ENCODE measurements at places on chromosomes 2 and 18.

DNA sequence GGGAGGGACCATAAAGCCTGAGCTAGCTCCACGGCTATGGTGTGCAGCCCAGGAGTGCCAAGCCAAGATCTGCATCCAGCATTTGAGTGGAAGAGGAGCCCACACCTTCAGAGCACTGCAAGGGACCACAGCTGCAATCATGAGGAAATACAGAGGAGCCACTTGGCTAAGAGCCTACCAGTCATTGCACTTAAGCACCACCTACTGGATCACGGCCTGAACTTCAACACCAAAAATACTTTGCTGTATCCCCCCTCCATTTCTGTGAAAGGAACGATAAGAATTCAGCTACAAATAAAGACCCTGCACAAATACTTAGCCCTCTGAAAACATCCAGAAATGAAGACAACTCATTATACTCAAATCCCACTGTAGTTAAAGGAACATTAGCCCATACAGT, 545.3 kb downstream of the TSN start:
- no peak for DNase-seq

DNA sequence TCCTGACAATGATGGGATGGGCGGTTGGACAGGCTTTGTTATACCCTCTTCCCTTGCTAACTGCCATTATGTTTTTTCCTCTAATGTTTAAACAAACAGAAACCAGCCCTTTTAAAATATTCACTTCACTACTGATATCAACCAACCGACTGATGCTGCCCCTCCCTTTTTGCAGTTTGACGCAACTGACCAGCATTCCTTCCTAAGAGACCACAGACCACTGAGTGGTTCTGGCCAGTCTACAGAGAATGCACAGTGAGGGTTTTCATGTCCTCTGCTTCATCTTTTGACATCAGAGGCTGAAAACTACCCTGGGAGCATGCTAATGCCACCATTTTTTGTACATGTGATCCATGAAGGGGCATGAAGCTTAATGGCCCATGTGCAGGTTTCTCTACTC, 85.3 kb downstream of the CYP26B1 start:
- DNase-seq: no peak

- DNase-seq: no peak
These were observed 49.5 kb downstream of the NFATC1 start for GRCh38 chr18:79445221-79445620.

DNA sequence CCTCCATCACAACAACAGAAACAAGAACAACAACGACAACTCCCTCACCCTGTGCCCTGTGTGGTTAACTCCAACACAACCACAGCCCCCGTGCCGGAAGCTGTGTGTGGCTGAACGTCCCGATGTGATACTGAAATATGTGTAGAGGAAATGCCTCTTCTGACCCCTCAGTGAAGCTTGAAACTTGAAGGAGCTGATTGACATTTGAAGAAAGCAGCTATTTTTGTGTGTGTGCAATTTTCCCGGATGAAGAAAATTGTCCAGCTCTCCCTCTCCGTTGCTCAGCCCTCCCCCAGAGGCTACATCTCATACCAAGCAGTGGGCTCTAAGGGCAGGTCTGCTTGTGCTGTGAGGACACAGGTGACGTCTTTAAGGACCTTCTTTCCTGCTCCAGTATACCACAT, 173.8 kb downstream of the ICOS start:
- DNase-seq: peak; percentile 32

- DNase-seq: no peak
These were observed 89.6 kb downstream of the PRELID3A start for GRCh38 chr18:12497296-12497695.

- DNase-seq: no peak
These were observed 291.6 kb downstream of the TNS1 start for GRCh38 chr2:217711188-217711587.

- DNase-seq: no peak
These were observed 19.4 kb downstream of the CENPA start for GRCh38 chr2:26805241-26805676.

DNA sequence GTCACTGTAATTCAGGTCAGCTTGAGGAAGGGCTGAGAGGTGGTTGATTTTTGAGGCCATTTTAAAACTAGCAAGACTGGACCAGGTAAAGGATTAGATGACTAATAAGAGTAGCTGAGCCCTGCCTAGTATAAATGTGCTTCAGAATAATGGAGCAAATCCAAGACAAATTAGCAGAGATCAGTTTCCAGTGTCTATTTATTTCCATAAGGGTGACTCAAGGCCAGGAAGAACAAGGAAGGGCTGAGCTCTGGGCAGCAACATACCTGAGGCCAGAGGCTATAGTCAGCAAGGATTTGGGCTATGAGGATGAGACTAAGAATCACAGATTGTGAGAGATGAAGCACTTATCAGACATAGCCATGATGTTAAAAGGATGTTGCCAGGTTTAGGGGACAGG, 339.0 kb upstream of the LRRTM1 start:
- no peak for DNase-seq

DNA sequence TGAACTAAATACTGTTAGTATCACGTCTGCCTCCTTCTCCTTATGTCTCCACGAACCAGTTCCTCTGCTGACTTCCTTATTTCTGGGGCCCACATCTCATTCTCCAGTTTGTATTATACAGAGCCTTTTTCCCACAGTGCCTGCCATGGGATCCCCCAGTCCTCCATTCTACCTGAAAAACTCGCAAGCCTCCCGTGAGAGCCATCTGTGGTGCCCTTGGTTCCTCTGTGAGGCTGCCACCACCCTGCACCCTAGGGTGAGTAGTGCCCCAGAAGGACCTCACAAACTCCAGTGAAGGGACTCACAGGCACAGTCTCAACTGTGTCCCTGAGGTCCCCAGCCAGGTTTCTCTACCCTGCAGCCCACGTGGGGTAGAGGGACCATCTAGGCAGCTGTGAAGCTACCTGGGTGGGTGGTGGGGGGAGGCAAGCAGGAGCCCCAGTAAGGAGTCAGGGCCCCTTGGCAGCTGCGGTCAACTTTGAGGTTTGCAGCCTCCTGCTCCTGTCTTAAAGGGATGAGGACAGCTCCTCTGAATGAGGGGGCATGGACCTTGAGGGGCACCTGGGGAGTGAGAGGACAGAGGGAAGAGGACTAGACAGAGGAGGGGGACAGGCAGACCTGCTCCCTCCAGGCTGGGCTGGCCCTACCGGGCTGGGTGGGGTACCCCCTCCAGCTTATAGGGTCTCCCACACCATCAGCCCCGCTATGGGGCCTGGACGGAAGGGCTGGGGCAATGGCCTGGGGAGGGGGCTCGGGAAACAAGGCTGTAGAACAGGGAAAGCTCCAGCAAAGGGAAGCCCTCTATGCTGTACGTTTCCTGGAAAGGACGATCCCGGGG, 1.0 kb downstream of the PSTPIP2 start:
- DNase-seq: no peak

- DNase-seq: peak; percentile 30
These were observed at the start of gene ZNF396 for GRCh38 chr18:35376742-35377695. Gene ZNF396, minus strand, starts transcription at chr18:35377337. Its CDS starts 3,045 bp downstream, at chr18:35374292.

Measured in CMK (cell line).